Kidney epithelial cell (primary cell): ENCODE measurements at places on chromosomes 4 and X.

DNA sequence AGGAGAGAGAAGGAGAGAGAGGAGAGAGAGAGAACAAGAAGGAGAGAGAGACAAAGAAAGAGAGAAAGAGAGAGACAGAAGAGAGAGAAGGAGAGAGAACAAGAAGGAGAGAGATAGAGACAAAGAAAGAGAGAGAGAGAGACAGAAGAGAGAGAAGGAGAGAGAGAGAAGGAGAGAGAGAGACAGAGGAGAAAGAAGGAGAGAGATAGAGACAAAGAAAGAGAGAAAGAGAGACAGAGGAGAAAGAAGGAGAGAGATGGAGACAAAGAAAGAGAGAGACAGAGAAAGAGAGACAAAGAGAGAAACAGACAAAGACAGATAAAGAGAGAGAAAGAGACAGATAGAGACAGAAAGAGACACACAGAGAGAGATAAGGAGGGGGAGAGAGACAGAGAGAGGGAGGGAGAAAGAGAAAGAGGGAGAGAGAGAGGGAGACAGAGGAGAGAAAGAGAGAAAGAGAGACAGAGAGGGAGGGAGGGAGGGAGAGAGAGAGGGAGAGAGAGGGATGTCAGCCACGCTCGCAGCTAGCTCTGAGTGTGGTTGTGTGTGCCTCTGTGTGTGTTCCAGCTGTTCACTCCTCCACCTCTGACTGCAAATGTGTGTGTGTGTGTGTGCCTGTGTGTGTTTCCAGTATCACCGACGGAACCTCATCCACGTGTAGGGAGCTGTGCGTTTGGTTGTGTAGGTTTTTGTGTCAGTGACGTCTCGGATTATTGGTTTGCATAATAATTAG lies 105.8 kb downstream of the CRLF2 start:
- no peak for DNase-seq

- no peak for DNase-seq
These were observed 219.7 kb downstream of the PALLD start for GRCh38 chr4:168716406-168717129.

- no peak for DNase-seq
These were observed 1389.5 kb downstream of the FAM133A start for GRCh38 chrX:95063554-95063953.

DNA sequence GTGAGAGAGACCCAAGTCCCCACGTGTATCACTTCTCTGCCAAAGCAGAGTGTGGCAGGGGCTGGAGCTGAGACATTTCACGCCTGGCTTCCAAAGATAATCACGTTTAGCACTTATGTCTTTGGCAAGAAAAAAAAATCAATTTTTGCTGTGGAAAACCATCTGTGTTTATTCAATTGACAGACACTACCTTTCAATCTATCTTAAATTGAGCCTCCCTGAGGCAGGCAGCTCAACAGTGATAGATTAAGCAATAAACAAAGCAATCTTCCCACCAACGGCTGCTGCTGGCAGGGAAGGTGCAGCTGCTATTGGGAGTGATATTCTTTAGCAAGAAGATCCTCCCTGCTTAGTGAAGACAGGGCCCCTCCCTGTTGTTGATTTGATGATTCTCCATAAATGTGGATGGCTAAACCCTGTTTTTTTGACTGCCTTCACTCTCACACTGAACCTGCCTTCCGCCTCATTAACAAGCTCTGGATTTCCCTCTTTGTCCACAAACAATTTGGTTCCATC lies 11.6 kb upstream of the MAGEB17 start:
- DNase-seq, result no peak

DNA sequence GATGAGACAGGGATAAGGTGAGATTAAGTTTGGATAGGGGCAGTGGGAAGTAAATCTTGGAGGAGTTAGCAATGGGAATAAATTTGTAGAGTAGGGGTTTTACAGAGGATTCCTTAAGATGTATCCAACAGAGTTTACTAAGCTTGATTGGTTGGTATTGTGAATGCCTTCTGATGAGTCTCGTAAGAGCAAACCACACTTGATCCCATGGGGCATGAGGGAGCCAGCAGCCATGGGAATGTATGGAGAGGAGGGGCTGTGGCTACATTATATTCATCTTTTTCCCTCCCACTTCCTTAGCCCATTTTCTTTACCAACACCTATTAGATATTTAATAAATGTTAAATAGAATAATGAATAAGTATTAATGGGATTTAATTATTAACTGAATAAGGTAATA lies 126.6 kb upstream of the NDST3 start:
- no peak for DNase-seq

- no peak for DNase-seq
These were observed 540.8 kb downstream of the ADGRL3 start for GRCh38 chr4:61740886-61741285.

GRCh38 chrX:1492421-1493012 lies 39.8 kb upstream of the ASMTL start:
- no peak for DNase-seq

DNA sequence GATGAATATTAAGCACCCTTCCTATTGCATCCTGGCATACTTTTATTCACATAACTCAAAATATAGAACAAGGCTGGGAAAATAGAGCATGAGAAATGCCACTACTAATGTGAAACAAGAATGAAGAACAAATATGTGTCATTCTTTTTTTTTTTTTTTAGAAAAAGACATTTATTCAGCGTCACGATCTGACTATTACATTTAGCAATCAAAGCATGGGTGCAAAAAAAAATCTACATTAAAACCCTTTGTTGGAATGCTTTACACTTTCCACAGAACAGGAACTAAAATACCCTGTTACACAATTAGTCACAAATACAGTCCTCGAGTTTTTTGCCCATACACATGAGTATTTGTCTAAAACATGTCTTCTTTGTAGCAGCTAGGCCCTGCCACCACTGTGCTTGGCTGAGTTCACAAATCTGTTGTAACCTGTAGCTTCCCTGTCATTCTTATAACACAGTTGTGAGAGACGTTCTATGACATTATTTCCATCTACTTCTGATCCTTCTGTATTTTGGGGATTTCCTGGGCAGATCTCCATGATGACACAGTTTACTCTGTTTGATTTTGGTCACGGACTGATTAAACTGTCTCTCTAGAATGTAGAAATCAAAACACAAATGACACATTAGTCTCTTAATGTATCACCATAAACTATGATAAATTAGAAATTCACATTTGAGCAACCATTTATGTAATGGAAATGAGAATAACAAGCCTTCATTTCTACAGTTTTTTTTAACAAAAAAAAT lies 9.4 kb upstream of the TET2 start:
- DNase-seq, result no peak

- no peak for DNase-seq
These were observed 279.0 kb downstream of the HS3ST1 start for GRCh38 chr4:11149612-11150259.

DNA sequence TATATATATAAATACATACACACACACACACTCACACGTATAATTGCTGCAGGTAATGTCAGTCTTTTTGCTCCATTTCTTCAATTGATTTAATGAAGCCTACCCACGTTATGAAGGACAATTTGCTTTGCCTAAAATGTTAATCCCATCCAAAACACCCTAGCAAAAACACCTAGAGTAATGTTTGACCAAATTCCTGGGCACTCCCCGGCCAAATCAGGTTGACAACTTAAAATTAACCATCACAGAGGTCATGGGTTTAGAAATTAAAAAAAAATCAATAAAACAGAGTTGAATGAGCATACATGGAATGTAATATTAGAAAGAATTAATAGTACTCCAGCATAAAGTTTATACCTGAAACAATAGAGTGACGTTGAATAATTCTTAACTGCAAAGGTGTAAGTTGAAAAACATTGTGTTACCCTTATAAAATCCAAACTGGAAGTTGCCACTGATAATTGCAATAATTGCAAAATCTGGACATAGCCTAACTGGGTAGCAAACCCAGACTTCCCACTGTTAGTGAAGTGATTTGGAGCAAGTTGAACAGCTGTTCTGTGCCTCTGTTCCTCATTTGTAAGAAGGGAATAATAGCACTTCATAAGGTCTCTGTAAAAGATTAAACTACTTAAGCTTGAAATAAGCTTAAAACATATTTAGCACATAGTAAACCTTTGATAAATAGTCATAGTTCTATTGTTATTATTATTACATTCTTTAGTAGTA lies 2120.5 kb downstream of the PCDH7 start:
- no peak for DNase-seq

DNA sequence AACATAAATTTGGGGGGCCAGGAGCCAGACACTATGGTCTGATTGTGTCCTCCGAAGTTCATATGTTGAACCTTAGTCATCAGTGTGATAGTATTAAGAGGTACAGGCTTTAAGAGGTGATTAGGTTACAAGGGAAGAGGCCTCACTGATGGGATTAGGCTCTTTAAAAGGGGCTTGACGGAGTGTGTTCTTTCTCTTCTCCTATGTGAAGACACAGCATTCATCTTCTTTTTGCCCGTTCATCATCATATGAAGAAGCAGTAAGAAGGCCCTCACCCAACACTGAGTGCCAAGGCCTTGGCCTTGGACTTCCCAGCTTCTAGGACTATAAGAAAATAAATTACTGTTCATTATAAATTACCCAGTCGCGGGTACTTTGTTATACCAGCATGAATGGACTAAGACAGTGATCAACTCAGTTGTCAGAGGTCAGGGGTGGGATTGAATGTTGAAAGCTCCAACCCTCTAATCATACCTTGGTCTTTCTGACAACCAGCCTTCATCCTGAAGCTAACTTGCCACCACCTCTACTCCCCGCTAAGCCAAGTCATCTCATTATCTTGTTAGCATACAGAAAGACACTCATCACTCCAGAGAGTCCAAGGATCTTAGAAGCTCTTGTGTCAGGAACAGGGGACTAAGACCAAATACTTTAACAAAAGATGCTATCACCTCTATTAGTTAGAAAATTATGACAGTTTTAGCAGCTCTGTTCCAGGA lies 543.4 kb upstream of the DIPK2B start:
- no peak for DNase-seq

DNA sequence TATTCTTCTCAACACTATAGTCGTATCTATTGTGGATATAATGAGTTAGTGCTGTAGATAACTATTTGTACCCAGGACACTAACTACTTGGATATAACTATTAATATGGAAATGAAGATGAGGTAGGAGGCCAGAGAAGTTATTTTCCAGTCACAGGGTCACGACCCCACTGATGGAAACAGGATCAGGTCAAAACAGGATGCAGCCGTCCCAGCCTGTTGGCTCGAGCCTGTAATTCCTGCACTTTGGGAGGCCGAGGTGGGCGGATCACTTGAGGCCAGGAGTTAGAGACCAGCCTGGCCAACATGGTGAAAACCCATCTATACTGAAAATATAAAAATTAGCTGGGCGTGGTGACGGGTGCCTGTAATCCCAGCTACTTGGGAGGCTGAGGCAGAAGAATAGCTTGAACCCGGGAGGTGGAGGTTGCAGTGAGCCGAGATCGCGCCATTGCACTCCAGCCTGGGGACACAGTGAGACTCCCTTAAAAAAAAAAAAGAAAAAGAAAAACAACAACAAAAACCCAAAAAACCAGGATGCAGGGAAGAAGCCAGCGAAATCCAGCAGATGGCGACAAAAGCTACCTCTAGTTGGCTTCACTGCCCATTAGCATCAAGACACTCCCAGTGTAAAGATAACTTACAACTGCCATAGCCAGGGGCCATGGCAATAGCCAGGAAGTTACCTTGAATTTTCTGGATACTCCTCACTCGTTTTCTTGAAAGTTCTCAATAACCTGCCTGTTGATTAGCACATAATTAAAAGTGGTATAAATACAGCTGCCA lies 37.9 kb upstream of the NKAP start:
- DNase-seq, result no peak

GRCh38 chrX:81301877-81302276 lies 100.0 kb downstream of the SH3BGRL start:
- no peak for DNase-seq

DNA sequence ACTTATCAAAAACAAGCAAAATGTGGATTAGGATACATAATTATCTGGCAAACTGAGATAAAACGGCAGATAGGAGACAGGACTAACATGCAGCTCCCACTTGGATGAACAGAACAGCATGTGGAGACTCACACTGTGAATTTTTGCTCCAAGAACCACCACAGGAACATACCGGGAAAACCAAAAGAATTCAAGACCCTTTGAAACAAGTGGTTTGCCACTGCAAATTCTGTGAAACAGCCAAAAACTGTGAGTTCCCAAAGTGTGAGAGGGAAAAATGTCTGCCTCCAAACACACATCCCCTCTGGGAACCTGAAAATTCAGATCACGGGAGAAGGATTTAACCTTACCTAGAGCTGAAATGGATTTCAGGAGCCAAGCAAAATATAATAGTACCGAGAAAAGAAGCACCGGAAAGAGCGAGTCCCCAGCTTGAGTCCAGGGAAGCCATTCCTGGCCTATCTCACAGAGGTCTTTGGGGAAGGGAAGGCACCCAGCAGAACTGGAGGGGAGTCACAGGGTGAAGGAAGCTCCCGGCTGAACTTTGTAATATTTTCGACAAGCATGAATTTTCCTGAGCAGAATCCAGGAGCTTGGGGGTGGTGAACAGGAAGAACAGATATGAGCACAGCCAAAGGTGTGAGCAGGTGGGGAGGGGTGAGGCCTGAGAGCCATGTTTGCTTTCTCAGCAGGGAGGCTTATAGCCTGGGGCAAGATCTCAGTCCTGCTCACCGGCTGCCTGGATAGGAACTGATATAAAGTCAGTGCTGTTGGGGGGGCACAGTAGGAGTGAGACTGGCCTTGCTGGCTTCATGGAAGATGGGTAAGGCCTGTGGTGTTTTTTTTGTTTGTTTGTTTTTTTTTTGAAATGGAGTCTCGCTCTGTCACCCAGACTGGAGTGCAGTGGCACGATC lies 23.9 kb downstream of the MANBA start:
- no peak for DNase-seq

DNA sequence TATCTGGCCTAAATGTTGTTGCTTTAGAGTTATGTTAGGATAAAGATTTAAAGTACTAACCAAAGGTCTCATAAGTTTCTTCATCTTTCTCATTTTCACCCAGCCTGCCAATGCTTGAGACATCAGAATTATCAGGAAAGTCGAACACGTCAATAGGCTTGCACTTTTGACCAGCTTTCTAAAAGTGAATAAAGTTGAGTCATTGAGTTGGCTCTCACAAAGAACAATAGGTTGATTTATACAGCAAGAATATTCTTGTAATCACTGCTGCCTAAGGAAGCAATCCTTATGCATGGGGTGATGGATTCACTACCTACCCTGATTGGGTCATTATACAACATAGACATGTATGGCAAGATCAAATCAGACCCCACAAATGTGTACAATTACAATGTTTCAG lies 5.0 kb downstream of the CENPU start:
- DNase-seq, result no peak

GRCh38 chr4:156734965-156735895 lies 236.4 kb downstream of the PDGFC start:
- DNase-seq, result no peak

- peak; percentile 50 for DNase-seq
These were observed 60.9 kb downstream of the UGT8 start for GRCh38 chr4:114659386-114660008.
